ENCODE measurements at places on chromosomes 1 and 21. TPM values are rescaled to one million over a fixed set of nuclear protein-coding genes. Genes with fewer than 3 reads are reported as not detected.

- DNase-seq: no peak
These were observed 1.1 kb upstream of the FOXD3 start for GRCh38 chr1:63321066-63321784.

- peak; percentile 19 for DNase-seq
These were observed 3.3 kb downstream of the CNST start for GRCh38 chr1:246569248-246570238.

DNA sequence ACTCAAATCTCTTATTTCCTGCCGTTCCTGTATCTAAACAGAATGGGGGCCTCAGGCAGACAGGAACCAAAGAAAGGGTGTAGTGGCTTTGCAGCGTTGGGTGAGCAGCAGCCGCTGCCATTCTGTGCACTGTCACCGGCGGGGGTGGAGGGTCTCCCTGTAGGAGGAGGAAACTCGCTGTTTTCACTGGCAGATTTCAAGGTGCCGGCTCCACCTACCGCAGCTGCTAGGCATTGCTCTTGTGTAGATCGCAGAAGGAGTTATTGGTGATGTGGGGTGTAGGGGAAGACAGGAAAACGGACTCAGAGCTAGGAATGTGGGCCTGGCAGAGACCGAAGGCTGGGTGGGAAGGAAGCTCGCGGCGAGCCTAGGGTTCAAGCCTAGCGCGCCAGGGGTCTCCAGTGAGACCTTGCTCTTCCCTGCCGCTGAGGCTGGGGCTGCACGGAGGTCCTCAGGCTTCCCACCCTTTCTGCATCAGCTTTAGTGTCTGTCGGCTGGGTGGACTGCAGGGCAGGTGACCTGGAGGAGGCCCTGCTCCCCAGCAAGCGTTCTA, 20.8 kb downstream of the ATP5PO start:
- peak; percentile 88 for DNase-seq

DNA sequence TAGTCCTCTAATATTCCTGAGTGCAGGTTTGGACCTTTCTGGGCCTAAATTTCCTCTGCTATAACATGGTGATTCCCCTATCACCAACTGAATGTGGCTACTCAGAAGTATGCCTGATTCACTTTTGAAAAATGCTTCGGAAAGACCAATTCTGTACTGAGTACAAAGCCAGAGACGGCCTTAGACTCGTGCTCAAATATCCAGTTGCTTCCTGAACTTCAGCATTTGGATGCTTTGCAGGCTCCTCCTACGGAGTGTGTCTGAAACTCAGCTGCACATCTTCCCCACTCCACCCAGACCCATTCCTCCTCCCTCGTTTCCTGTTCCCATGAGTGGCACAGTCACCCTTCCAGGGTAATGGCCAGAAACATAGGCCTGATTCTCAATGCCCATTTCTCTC, 98.4 kb upstream of the GADD45A start:
- no peak for DNase-seq

ZNF672 gene
- total RNA-seq: 27.4 TPM

- DNase-seq: peak; percentile 49
These were observed 29.4 kb upstream of the CSF3R start for GRCh38 chr1:36511804-36512798.

NUDC gene
- 79.2 TPM for total RNA-seq

GRCh38 chr1:33408093-33408436, 22.8 kb downstream of the PHC2 start:
- DNase-seq: no peak

DNA sequence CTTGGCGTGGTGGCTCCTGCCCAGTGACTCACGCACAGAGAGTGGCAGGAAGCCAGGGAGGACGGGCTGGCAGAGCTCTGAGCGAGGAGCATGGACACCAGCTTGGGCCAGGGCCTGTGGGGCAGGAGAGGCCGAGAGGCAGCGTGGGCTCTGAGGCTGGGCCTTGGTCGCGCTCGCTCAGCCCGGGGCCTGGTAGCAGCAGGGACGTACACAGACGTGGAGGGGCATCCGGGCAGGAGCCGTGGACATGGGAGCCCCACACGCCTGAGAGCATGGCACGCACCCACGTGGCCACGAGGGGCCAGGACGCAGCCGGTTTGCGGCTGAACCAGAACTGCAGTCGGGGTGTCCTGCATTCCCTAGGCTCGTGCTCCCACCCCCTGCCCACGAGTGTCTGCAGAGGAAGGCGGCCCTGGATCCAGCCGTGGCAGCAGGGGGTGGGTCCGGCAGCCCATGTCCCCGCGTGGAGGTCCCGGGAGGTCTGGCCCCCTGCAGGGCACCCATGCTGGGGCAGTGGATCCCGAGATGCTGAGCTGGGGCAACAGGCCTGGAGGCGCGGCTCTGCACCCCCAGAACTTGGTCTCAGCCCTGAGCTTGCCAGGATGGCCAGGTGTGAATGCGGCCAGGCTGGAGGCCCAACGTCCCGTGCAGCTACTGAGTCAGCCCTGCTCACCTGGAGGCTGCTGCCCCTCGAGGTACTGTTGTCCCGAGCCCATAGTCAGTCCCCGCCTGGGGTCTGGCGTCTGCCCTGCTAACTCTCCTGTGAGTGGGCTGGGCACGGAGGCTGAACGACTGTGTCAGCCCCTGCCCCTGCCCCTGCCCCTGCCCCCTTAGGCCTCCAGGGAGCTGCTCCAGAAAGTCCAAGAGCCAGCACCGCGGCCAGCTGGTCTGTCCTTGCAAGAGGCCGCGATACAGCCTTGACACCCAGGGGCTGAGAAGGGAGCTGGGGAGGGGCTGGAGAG, 61.6 kb downstream of the SLX9 start:
- DNase-seq: peak; percentile 90

MCL1 gene
- 246 TPM for total RNA-seq

Data from A172 (cell line).